ENCODE measurements at places on chromosomes 4 and X.

- no peak for DNase-seq
Measured at GRCh38 chrX:147920161-147920666, 8.5 kb downstream of the FMR1 start.

DNA sequence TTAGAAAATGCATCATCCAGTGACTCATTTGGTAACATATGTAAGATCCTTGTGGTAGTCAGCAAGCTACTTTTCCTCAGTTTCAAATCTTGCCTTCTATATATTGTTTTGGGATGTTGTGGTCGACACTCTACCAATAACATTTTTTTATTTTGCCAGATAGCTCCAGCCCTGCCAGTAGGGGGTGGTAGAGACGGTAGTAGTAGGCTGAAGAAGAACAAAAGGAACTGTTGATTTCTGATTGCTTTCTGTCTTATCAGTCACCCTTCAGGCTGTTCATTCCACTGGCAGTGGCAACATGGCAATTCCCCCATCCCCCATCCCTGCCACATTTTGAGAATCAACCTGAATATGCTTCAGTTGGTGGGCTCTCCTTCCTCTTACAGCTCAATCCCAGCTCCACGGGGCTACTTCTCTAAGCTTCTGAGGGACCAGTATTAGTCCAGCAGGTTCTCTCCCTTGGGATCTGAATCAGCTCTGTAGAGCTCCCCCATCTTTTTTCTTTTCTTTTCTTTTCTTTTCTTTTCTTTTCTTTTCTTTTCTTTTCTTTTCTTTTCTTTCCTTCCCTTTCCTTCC is 171.5 kb upstream of the VEGFC start:
- DNase-seq, result no peak

- DNase-seq, result no peak
Measured at GRCh38 chr4:153537493-153537960, 71.4 kb downstream of the TMEM131L start.

DNA sequence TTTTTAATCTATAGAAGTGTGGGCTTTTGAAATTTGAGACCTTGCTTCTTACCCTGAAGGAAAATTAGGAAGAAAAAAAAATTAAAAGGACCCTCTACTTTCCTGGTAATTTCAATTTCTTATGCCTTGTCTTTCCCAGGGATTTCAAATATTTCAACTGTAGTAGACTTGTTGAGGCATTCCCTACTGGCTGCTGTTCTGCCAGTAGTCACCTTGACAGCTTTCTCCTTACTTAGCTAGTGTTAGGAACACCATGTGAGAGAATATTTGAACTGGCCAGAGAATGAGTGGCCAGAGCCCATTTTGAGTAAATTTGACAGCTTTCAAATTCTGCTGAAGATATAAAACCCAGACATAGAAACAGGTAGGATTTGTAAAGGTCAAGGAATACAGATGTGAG is 24.0 kb upstream of the GBA3 start:
- DNase-seq, result no peak

GRCh38 chr4:10240691-10241090 is 124.1 kb upstream of the WDR1 start:
- no peak for DNase-seq

DNA sequence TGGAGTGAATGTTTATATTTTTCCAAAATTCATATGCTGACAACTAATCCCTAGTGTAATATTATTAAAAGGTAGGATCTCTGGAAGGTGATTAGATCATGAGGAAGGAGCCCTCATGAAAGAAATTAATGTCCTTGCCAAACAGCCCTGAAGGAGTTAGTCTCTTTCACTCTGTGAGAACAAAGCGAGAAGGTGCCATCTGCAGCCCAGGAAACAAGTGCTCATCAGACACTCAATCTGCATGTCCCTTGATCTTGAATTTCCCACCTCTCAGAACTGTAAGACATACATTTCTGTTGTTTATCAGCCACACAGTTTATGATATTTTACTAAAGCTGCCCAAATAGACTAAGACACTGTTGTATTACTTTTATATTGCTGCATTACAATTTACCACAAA is 1283.4 kb downstream of the PCDH7 start:
- DNase-seq, result no peak

Measured in foreskin fibroblast (primary cell).